ENCODE measurements at places on chromosomes 6 and 20.

GRCh38 chr6:125584468-125584939 lies 164.9 kb upstream of the HEY2 start:
- no peak for DNase-seq

GRCh38 chr6:3665608-3666007 lies 85.9 kb downstream of the PXDC1 start:
- DNase-seq: no peak

- no peak for DNase-seq
Measured at GRCh38 chr20:1479831-1480595, 11.2 kb downstream of the SIRPB2 start.

GRCh38 chr20:20740541-20740940 lies 28.1 kb upstream of the RALGAPA2 start:
- DNase-seq: no peak

DNA sequence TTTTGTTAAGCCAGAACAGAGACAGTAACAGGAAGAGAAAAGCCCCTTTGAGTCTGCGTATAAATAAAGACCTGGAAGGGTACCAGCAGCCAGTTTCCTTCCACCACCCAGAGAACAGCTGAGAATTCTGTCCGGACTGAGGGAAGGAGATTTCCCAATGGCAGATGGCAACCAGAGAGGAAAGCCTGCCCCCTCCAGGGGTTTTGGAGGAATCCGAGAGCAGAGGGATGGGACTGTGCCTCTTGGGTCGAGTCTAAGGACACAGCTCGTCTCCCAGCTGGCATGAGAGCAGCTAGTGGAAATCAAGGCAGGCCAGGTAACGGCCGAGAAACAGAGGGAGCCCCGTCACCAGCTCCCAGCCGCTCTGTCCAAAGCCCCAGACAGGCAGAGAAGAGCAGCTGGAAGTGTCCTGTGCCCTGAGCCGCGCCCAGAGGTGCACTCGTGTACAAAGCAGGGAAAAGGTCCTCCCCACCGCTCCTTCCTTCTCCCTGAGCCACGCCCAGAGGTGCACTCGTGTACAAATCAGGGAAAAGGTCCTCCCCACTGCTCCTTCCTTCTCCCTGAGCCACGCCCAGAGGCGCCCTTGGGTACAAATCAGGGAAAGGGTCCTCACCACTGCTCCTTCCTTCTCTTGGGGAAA lies 134.0 kb upstream of the SNX9 start:
- DNase-seq: no peak

DNA sequence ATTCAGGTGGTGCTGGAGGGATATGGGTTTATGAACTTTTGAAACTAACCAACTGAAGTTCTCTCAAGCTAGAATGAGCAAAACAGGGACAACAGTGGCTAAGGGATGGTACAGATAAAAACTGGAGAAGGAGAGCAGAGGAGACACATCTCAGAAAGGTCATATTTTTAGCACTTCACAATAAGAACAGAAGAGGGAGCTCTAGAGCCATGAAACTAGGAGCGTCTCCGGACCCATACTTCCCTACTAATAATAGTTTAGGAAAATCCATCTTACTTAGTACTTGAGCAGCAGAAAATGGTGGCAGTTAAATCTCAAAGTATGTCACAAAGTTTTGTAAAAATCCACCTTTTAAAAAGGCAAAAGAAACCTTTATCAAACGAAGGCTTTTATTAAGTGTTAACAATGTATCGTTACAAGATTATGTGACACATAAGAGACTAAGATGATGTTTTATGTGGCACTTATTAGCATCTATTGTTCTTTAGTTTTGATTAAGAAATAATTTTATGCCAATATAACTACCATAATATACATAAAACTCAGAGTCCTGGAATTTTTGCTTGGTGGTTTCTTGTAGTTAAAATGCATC lies 278.6 kb downstream of the TBC1D32 start:
- peak; percentile 1 for DNase-seq

- DNase-seq: peak; percentile 24
Measured at GRCh38 chr20:31537890-31538289, 23.6 kb downstream of the HM13 start.

DNA sequence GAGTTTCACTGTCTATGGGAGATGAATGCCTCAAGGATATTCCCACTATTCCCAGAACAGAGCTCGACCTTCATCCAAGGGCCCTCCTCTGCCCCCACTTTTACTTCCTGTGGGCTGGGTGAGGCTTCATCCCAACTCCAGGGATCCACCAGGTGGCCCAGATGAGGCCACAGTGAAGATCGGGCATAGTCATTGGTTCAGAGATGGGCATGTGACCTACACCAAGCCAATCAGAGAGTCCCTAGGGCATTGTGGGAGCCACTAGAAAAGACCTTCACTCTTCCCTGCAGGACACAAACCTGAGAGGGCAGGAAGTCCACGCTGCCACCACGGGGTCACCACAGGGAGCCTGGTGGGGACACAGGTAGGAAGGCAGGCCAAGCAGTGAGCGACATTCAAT lies 72.9 kb upstream of the SLC22A16 start:
- no peak for DNase-seq

- DNase-seq: no peak
Measured at GRCh38 chr20:35972462-35972861, 4.1 kb downstream of the CNBD2 start.

All from hematopoietic multipotent progenitor cell (in vitro differentiated cells).